Stimulated activated CD4-positive, alpha-beta T cell treated with anti-CD3 and anti-CD28 coated beads, Interleukin-12 subunit alpha, Interleukin-12 subunit beta, amount 100 ng/mL, for 4 hours (primary cell): ENCODE measurements at places on chromosomes 16 and 17.

- DNase-seq: no peak
Measured at GRCh38 chr16:86736502-86736901, 158.2 kb downstream of the FOXL1 start.

DNA sequence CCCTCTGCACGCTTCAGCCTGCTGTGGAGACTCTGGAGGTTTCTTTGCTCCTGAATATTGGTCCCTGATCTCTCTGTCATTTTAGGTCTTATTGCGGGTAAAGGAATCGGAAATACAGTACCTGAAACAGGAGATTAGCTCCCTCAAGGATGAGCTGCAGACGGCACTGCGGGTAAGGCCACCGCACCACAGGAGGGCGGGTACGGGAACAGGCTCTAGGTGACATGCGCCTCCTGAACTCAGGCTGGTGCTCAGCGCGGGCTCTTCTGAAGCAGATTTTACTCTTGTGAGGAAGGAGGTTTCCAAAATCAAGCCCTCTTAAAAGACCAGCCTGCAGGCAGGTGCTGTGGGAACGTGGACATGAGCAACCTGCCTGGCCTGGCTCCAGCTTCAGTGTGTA is 29.8 kb downstream of the PLD6 start:
- no peak for DNase-seq

DNA sequence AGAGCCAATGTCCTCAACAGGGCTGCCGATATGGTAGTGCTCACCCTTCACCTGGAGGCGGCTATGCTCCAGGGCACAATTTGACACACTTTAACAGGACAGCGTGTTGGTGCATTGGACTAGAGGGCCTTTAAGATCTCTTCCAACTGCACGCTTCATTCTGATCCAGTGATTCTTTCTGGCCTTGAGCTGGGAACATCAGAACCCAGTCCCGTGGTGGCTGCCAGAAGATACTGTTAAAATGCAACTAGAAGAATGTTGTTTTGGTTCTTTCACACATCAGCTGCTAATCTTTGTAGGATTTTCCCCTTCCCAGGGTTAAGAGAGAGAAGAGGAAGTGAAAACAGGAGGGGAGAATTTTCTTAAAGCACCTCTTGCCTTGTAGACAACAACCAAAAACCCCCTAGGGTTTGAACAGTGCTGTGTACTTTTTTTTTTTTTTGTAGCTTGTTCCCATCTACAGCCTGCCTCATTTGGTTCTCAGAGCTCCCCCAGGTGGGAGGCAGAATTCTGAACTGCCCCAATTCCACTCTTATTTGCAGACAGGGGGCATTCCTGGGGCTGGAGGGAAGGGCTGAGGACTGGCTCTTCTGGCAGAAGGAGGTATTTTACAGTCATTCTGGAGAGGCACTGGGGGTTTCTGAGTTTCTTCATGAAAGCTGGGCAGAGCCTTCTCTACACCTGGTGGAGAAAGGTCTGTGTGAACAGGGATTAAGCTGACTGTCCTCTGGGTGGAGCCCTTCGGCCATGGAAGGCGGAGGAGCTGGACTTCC is 32.4 kb downstream of the SMARCE1 start:
- no peak for DNase-seq

DNA sequence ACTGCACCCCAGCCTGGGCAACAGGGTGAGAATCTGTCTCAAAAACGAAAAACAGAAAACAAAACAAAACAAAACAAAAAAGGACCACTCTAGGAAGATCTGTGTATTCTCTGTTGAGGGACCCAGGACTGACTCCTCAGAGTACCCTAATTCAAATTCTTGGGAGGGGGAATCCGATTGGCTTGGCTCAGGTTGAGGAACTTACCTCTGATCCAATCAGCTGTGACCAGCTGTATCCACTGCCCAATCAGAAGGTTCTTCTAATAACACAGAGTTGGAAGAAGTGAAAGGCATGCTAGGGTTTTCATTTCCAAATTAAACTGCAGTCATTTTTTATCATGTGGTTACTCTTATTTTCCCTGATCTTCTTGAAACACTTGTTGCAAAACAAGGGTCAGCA is 105.9 kb upstream of the CACNG3 start:
- no peak for DNase-seq

DNA sequence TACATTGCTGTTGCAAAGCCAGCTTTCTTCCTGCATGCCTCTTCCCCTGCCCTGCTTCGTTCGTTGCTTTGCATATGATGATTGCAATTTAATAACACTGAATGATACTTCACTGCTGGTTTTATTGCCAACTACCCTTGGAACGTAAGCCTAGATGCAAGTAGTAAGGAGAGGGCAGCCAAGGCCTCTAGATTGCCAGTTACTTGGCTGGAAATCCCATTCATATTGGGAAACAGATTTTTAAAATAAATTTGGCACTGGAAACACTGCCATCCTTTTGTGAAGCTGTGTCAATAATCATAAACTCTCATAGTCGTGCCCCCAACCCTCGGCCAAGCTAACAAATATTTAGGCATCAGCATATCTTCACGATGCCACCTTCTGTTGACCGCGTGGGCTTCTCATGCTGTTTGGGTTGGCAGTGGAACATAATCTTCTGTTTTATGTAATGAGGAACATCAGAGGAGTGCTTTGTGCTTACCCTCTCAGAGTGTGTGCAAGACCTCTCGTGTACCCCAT is 86.5 kb downstream of the MAP2K6 start:
- no peak for DNase-seq

DNA sequence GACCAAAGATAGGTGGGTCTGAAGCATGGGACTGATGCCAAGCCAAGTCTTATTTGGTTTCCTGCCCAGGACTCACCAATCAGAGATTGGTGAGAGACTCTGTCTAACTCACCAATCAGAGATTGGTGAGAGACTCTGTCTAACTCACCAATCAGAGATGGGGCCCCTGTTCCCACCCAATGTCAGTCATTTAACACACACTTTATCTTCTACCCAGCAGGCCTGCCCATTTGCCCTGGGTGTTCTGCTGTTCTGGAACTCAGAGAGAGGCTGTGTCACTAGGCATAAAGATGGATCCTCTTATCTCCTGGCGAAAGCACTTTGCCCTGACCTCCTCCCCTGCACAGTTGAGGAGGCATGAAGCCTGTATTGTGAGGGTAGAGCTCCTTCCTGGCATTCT is 5.4 kb upstream of the RHOT1 start:
- no peak for DNase-seq

DNA sequence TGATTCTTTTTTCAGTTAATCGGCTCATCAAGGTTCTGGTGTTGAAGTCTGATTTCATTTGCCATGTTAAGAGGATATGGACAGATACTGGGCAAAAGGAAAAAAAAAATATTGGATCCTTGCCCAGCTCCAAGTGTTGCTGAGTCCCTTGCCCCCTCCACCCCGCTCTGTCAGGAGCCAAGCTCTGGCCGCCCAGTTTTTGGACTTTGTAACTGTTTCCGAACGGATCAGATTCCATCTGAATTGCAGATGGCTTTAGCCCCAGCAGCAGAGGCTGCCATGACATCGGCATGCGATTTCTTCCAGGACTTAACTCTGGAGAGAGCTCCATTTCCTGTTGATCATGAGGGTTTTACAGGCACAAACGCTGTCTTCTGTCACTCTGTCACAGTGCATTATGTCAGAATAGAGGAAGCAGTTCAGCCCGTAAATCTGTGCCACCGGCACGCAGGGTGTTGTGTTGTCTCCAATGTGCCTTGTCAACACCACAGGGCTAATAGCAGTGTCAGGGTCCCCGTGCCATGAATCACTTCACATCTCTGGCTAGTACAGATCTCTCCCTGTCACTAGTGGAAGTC is 615.6 kb downstream of the MAF start:
- DNase-seq: no peak

DNA sequence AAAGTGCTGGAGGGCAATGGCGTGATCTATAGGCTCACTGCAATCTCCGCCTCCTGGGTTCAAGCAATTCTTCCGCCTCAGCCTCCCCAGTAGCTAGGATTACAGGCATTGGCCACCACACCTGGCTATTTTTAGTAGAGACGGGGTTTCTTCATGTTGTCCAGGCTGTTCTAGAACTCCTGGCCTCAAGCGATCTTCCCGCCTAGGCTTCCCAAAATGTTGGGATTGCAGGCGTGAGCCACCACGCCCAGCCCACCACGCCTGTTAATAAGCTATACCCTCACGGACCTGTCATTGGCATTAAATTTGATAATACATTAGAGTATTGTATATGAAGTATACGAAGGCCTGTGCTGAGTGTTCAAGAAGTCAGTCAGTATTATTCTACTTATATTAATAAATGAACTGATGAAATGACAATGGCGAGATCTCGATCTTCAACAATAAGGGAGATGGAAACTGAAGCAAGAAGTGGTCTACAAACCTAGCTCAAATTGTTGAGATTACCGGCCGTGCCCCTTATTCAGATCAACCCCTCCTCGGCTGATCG is 818 bp upstream of the BCAS3 start:
- DNase-seq: no peak
